ENCODE measurements at places on chromosomes 12 and 14.
A peak's percentile ranks its signal among the peaks of the same experiment; 100 is the strongest.

DNA sequence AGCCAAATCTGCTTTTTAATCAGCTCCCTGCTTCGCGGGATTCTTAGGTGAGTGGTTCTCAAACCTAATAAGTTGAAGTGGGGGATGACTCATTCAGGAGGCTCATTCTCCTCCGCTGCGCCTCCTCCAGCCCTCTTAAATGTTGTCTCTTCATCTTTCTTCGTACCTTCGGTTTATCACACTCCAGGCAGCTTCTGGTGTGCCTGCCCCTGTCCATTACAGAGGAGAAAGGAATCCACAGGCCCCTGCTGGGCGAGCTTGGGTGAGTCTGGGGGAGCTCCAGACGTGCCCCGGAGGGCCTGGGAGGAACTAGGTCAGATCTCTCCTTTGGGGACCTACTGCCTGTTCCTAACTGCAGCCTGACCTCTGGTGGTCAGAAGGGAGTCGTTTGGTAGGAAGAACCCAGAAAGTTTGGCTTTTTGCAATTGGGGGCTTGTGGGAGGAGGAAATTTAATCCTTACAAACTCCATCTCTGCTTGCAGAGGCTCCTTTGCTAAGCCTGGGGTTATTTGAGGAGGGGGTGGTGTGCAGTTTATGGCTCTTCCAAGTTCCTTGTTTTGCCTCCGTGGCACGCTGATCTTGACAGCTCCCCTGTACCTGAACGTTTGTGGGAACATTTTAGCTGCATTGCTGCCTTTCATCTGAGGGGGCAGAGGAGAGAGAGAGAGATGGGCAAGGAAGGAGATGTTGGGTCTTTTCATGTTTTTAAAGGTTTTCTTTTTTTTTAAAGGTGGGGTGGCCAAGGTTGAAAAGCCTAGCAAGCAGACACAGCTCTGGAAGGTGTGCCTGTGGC is 84.1 kb upstream of the GNG2 start:
- DNase-seq, result peak; percentile 58

DNA sequence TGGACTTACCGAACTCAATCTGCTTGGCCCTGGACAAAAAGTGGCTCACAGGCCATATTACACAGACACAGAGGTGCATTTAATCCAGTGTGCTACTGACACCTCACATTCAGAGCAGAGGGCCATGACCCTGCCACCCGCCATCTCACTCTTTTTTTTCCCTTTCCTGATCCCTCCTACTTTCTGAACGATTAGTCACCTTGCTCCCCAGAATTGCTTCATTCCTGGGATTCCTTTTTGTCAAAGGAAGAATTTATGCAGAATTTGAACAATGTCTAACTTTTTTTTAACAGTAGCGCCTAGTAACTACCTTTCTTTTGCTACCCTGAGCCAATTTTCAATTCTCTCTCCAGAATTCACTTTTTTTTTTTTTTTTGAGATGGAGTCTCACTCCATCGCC is 4.6 kb downstream of the PKP2 start:
- DNase-seq, result peak; percentile 52

DNA sequence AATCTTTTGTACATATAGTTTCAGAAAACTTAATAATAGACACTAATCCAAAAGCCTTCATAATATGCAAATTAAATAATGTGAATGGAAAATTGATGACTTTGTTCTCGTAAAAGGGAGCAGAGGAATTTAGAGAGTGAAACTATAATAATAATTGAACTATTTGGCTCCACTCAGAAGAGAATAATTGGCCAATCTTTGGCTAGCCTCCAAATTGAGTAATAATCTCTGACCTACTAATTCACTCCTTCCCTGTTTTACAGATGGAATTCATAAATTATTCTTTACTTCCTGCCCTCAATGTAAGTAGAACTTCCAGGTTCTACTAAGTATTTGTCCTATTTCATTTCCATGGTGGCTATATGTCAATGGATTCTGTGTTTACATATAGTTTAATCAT is 15.8 kb downstream of the TRIM9 start:
- DNase-seq, result peak; percentile 40

- no peak for DNase-seq
Measured at GRCh38 chr14:75133597-75133996, 6.7 kb upstream of the NEK9 start.

GRCh38 chr12:70535896-70536374 is 101.3 kb downstream of the PTPRB start:
- no peak for DNase-seq

- no peak for DNase-seq
Measured at GRCh38 chr12:95118138-95118787, 44.8 kb upstream of the NR2C1 start.

DNA sequence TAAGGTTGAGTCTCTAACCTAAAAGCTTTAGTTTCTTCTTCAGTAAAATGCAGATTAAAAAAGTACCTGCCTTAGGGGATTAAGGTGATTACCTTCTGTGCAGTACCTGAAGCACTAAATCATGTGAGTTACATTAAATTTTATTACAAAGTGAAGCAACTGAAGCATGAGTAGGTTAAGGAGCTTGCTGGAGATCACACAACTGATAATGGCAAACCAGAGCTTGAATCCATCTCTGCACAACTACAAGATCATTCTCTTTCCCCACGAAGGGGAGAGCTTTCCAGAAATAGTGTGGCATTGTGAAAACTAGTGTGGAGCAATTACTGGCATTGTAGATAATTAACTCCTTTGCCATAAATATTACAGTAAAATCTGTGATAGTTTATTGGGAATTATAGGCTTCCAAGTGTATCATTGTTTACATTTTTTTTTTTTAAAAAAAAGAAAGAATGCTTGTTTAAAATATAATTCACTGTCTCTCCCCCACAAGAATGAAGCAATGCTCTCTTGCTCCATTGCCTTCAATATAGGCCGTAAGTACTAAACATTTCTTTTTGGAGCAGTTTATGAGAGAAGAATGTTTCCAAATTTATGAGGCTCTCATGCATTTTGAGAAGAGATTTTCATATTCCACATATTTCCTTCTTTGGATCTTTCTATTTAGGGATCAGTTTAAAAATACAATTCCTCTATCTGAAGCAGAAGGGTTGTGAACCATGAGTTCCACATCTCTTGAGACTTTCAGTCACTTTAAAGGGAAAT is 20.5 kb downstream of the SLC38A2 start:
- no peak for DNase-seq

DNA sequence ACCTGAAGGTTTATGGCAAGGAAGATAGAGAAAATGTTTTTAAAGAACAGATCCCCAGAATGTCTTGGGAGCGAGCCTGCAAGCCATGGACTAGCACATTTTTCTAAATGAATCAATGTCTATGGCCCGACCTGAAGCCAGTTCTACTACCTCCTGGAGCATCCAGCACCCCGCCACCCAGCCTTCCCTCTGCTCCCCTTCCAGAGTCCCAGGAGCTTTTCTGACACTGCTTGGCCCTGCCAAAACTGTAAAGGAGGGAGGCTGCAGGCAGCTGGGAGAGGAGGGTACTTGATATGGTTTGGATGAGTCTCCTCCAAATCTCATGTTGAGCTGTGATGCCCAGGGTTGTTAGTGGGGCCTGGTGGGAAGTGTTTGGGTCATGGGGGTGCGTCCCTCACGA is 95.5 kb upstream of the FZD10 start:
- DNase-seq, result no peak

- no peak for DNase-seq
Measured at GRCh38 chr12:115801871-115802270, 475.6 kb downstream of the MED13L start.

DNA sequence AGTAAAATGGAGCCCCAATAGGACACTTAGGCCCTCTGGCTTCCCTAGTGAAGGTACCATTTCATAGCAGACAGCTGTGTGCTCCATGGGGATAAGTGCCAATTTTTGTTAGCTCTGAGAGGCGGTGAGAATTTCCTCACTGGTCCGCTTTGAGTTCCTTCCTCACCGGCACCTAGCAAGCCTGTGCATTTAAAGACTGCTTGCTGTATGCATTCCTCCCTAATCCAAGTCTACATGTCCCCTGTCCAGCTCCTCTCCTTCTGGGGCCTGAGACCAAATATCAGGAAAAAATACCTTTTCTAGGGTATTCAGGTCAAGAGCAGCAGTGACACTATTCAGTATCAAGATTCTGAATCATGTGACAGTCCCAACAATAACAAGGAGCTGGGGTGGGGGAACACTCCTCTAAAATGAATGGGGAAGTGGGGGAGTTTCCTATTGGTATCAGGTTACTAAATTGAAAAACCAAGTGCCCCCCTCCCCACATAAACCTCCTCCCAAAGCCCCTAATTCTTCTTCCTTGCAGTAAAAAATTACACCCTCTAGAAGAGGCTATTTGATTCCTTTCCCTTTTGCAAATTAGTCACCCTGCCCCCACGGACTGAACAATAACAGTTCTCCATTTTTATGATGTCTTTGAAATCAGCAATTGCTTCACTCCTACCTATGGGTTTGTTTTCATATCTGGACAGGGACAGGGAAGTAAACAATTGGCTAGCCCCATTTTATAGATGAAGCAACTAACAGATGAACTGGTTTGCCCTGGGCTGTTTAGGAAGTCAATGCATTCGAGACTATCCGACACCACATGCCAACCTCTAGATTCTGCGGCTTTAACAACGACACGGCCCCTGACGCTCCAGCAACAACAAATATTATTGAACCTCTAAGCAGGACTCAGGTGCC is 28.9 kb downstream of the BCL11B start:
- no peak for DNase-seq

GRCh38 chr14:96191353-96191752 is 13.3 kb upstream of the BDKRB2 start:
- DNase-seq, result no peak

GRCh38 chr14:76307786-76308780 is 67.9 kb upstream of the ESRRB start:
- no peak for DNase-seq

GRCh38 chr12:109820816-109821381 is 12.3 kb downstream of the TRPV4 start:
- no peak for DNase-seq

GRCh38 chr12:51531978-51532497 is 59.0 kb upstream of the SCN8A start:
- DNase-seq, result peak; percentile 71

DNA sequence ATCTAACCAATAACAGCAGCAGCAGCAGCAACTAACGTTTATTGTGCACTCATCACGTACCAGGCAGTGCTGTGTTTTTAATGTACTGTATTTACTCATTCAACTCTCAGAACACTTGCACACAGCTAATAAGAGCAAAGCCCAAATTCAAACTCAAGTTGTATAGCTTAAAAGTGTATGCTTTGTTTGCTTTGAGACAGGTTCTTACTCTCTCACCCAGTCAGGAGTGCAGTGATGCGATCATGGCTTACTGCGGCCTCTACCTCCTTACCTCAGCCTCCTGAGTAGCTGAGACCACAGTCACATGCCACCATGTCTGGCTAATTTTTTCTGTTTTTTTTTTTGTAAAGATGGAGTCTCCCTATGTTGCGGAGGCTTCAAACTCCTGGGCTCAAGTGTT is 105.4 kb downstream of the PAPLN start:
- no peak for DNase-seq

GRCh38 chr12:128690641-128691040 is 133.1 kb downstream of the SLC15A4 start:
- DNase-seq, result no peak

- DNase-seq, result no peak
Measured at GRCh38 chr14:87960013-87960787, 32.8 kb downstream of the GALC start.

- peak; percentile 65 for DNase-seq
Measured at GRCh38 chr14:103194256-103195045, 71.2 kb downstream of the TNFAIP2 start.

GRCh38 chr12:47343684-47344567 is 264.2 kb upstream of the AMIGO2 start:
- no peak for DNase-seq

DNA sequence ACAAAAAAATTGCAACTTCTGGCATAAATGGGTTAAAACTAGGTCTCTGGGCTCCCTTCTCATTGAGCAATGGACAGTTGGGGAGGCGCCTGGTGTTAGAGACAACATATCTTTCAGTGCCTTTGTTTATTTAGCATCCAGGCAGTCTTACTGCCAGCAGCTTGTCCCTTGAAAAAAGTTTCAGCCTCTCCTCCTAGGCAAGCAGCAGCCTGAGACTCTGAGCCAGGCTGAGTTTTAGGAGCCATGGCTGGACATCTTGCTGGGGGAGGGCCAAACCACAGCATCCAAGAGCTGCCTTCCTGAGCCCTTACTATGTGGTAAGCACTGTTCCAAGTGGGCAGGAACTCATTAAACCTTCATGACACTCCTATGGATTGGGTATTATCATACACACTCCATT is 10.1 kb upstream of the JDP2 start:
- DNase-seq, result no peak

DNA sequence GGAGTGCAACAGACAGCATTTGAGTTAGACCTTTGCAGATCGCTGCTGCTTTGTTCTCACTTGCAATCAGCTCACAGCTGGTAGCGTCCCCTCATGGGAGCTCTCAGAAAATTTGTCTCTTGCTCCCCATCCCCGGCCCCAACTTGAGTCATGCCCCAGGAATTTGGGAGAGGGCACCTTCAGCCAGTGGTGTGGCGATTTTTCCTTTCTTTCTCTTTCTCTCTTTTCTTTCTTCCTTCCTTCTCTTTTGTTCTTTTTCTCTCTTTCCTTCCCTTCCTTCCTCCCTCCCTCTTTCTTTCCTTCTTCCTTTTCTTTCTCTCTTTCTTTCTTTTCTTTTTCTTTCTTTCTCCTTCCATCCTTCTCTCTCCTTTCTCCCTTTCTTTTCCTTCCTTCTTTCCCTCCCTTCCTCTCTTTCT is 34.2 kb upstream of the MAP1LC3B2 start:
- no peak for DNase-seq

DNA sequence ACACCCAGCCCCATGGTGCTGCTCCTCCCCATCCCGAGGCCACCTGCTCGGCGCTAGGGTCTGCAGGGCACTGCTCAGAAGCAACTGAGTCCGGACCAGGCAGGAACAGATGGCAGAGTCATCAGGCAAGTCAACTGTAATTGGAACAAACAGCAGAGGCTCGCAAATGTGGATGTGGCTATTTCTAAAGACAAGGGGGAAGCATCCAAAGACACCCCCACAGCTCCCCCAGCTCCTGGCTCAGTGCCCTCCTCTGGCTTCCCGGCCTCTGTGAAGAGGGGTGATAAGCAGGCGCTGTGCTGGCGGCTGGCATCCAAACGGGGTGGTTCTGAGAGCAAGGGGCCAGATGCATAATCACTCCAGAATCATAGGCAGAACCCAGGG is 125.6 kb downstream of the PIWIL1 start:
- DNase-seq, result no peak

- no peak for DNase-seq
Measured at GRCh38 chr12:125124320-125124966, 59.2 kb downstream of the AACS start.

DNA sequence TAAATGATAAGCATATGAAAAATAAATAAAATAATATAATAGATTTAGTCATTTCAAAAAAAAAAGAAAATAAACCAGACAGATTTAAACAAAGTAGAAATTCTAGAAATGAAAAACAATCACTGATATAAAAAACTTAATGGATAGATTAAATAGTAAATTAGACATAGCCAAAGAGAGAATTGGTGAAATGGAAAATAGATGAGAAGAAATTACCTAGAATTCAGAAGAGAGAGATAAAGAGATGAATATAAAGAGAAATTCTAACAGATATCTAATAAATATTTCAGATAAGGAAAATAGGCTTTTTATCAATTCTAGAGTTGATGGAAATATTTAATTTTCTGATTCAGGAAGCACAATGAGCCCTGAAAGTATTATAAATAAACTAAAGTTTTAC is 123.1 kb downstream of the PRIMA1 start:
- DNase-seq, result no peak
